Astrocyte (in vitro differentiated cells and primary cell): ENCODE measurements at places on chromosomes 5 and 9.

GRCh38 chr9:114289106-114289505 is 33.8 kb upstream of the ORM1 start:
- DNase-seq, result no peak

GRCh38 chr5:143574236-143574635 is 170.8 kb upstream of the NR3C1 start:
- no peak for DNase-seq

DNA sequence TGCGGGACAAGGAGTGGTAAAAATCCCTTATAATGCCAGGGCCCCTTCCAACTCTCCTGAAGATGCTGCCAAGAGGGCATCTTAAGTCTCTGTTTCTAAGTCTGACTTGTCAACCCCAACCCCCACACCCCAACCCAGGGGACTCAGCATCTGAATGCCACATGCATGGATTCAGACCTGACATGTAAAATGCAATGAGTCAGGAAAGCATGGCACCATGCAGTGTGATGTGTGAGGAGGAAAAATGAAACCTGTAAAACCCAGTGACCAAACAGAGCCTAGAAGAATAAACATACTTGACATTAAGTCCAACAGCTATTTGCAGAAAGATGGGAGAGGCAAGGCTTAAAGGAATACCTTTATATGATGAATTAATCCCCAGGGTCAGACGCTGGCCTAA is 112.4 kb downstream of the ASTN2 start:
- no peak for DNase-seq

GRCh38 chr9:83675466-83675865 is 32.3 kb downstream of the UBQLN1 start:
- DNase-seq, result no peak

- DNase-seq, result no peak
Observed at GRCh38 chr9:8564960-8565359, 765.4 kb upstream of the DMAC1 start.

DNA sequence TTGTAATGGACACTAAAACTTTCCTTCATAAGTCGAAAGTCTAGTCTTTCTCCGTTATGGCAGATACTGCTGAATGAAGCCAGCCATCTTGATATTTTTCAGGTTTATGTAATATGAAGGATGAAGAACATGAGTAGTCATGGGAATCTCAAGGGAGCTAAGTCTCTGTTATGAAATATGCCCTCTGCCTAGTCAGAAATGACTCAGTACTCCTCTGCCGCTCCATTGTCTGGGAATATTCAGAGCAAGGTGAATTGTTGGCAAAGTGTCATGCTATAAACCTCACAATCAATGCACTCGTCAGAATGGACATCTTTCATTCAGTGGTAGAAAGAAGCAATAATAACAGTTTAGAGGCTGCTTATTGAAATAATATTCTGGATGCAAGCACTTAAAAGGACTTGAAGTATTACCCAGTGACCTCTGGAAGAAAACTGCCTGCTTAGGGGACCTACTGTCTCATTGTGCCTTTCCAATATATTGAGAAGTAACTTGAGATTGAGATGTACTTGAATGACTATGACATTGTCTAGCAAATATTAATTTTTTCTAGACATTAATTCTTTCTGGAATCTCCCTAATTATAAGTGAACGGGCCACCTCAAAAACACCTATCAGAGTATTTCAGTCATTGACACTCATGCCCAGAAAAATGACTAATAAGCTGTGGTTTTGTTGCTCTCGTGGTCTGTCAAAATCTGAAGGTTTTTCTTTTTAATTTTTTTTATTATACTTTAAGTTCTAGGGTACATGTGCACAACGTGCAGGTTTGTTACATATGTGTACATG is 1011.5 kb upstream of the ACO1 start:
- DNase-seq, result no peak
